Kidney glomerular epithelial cell (primary cell): ENCODE measurements at places on chromosomes 11 and 22.

DNA sequence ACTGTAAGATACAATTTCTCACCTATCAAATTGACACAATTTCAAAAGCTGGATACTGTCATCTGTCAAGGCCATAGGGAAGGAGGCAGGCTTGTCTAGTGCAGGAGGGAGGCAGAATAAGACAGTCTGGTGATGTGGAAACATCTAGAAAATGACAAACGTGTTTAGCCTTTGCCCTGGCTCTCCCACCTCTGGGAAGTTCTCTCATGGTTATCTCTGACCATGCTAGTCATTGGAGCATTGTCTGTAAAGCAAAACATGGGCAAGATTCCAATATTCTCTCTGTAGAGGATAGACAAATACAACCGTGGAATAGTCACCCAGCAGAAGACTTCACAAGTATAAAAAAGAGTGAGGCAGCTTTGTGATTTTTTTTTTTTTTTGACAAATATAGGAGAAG lies 9.1 kb upstream of the SERHL2 start:
- peak; percentile 85 for DNase-seq

DNA sequence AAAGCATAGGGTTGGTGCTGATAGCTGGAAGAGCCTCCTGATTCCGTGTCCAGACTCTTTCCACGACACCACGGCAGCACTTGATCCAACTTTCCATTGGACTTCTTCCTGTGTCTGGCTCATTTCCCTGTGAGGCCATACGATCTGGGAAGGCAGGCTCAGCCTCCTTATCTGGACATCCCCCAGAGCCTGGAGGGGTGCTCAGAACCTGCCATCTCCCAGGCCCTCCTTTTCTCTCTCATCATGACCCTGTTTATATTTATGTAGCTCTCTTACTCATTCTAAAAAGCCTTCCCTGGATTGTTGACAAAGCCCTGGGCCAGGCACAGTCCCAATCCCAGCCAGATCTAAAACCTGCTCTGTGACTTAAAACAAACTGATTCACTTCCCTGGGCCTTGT lies 7.8 kb upstream of the BCL9L start:
- no peak for DNase-seq

DNA sequence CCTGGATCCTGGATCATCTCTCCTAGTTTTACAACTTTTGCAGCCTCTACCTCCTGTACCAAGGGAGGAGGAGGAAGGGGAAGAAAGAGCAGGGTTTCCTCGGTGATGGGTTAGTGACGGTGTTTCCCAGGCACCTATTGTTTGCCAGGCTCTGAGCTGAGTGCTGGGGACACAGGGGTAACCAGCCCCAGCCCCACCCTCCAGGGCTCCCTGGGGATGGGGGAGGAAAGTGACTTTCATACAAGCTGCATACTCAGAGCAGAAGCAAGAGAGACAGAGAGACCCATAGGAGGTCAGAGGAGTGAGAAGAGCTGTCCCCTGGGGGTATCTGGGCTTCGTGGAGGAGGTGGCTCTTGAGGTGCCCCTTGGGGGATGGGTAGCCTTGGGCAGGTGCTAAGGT lies 89.4 kb upstream of the THY1 start:
- DNase-seq = no peak

DNA sequence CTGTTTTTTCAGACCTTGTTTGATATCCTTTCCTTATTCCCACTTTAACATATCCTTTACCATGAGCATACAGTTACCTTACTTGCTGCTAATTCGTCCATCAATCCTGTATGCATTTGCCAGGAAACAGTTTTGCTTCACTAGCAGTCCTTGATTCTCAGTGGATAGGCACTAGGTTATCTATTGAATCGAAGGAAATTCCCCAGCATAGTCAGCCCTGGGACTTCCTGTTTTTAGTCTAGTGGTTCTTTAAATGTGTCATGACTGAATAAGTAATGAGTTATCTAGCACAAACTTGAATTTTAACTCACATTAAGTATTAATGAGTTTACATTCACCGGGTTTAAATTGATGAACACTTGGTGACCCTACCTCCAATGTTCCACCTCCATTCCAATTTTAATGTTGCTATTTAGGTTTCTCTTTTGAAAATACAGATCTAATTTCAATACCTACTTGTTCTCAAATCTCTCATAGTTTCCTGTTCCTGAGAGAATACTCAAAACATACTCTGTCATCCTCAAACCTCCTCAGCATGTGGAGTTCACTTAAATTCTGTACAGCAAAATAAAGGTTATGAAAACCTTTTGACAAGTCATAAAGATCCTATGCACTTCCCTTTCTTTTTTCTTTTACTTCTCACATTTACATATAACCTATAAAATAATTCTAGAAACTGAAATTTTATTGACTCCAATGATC lies 1375.1 kb upstream of the TENM4 start:
- peak; percentile 33 for DNase-seq

DNA sequence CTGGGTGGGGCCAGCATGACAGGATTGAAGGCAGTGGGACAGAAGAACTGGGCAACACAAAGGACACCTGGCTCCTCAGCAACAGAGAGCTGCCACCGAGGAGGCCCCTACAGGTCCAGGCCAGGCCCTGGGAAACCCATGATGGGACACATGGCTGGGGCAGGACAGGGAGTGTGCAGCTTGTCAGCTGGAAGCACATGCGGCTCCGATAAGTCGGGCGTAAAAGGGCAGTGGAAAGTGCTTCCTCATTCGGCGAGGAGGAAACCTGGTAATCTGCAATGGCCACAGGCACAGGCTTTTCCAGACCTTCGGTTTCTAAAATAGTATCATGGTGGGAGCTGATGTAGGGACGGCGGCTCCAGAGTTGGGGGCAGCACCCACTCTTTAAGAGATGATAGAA lies 16.5 kb downstream of the GNAZ start:
- DNase-seq = no peak

DNA sequence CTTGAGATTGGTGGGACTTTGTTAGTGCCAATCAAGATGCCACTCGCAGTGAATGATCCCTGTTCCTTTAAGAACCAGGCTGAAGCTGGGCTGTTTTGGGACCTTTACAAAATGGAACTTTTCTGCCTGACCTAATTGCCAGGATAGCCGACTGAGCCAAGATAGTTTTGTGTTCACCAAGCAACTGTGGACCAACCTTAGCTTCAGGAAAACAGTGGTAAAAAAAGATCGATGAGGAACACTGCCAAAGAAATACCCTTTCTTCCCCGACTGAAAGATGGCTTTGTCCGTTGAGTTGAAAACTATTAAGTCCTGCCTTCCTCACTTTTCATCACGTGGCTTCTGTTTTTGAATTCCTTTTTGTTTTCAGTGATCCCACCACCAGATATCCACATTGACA lies 157.9 kb upstream of the SORL1-AS1 start:
- DNase-seq = no peak

DNA sequence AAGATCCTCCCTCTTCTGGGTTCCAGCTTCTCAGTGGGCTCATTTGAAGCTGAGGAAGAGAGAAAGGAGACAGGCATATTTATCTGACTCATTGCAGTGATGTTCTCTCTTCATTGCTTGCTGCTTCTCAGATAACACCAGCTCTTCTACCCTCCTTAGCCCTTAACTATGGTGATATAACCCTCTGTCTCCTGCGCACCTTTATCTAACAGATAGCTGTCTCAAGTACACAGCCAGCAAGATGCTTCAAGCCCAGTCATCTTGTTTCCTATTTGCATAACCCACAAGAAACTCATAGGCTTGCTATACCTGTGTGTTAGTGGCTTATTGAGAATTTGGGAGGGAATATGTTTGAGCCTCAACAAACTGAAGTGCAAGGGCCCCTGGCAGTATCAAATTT lies 12.6 kb downstream of the PRSS23 start:
- DNase-seq = no peak

GRCh38 chr11:34298871-34299270 lies 58.9 kb downstream of the ABTB2 start:
- DNase-seq = no peak

- no peak for DNase-seq
These were observed 7.3 kb downstream of the PANX2 start for GRCh38 chr22:50177537-50178470.

DNA sequence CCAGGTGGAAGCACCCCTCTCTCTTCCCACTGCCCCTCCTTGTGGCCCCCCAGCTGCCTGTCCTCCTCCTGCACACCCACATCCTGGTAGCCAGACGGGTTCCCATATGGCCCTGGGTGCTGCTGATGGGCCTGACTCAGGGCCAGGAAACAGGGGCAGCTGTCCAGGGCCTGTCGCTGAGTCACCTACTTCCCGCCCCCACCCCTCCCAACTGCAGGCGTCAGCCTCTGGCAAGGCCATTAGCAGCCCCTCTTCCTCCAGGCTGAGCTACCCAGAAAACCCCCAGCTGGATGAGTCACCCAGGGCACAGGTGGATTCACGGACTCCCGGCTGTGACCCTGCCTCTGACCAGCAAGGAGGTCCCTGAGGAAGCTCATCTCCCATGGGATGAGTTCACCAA lies 6.9 kb upstream of the GAL start:
- peak; percentile 25 for DNase-seq

DNA sequence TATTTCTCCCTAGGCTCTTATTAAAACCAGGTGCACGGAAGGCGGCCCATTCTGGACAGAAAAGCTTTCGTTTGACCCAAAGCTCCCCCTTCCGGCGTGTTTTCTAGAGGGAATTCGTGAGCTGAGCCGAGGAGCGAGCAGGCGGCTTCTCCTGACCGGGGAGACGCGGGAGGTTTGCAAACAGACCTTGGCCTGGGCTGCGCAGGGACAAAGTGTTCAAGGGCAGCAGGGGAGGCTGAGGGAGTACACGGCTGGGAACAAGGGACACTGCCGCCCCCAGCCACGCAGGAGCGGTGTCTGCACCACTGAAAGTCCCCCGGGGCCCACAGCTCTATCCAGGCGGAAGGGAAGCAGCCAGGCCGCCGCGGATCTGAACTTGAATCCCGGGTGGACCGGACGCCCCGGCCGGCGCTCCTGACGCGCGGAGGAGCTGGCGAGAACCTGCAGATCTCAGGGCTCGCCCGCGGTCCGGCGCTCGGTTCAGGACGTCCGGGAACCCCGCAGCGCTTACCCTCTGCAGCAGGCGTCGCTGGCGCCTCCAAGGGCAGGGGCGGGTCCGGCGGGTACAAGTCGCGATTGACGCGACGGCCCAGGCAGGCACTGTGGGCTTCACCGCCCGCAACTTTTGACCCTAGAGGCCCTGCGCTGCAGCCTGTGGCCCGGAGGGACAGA lies 101.9 kb downstream of the WT1 start:
- DNase-seq = no peak

DNA sequence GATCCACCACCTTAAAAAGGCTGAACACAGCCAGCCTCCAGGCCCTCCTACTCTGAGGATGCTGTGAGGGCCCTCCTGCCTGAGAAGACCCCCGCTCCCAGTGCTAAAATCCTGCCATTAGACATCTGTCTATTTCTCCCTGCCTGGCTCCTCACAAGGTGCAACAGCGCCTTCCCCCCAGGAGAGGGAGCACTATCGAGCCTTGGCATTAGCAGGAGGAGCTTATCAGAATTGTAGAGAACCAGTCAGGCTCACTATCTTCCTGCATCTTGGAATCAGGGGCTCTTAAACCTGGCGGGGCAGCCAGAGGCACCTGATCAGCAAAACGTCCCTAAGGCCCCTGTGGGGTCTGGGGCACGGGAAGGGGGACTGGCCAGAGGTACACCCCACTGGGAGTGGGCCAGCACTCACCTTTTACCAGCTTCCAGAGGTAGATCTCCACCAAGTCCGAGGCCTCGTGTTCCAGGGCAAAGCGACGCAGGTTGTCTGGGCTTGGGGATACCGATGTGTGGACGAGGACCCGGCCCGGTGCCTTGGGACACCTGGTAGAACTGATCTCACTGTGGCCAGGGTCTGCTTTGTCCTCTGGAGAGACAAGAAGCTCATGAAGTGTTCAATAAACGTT lies 28.7 kb downstream of the CHRDL2 start:
- peak; percentile 27 for DNase-seq

GRCh38 chr11:93662175-93662570 lies 691 bp downstream of the CEP295 start:
- no peak for DNase-seq

- DNase-seq = no peak
These were observed 14.8 kb upstream of the FAM168A start for GRCh38 chr11:73612601-73613140.

DNA sequence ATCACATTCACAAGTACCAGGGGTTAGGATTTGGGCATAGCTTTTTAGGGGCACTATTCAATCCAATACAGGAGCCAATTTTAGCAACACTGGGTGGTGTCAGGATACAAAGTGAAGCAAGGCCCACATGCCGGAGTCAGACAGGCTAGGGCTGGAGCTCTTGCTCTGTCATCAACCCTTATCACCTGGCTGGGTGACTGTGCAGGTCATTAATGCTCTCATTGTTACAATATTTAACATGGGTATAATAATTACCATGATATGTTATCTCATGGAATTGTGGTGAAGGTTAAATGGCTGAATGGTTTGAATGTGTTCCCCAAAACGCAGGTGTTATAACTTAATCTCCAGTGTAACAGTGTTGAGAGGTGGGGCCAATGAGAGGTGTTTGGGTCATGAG lies 143.3 kb upstream of the THY1 start:
- DNase-seq = no peak

GRCh38 chr11:31834237-31834636 lies 23.1 kb upstream of the PAX6 start:
- DNase-seq = no peak

DNA sequence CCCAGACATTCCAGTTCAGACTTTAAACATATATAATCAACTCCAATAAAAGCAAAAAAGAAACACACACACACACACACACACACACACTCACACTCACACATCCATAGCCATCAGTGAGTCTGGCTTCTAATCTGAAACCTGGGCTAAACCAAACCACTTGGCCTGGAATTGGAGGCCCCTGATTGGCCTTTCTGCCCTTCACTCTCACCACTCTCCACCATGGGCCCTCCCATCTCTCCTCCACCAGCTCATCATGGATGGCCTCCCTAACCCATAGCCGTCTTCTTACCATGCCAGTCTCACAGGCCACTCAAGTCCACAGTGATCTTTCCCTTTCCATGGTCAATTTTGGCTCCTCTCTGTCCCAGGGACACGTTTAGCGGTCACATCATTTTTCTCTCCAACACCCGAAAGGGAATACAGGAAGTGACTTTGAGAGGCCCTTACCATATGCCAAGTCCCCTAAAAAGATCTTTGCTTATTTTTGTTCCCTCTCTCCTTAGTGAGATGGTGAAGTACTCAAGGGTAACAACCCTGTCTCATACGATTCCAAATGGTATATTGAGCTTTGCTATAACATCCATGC lies 66.6 kb downstream of the ENDOD1 start:
- DNase-seq = no peak

- DNase-seq = no peak
These were observed 29.8 kb upstream of the CHRM4 start for GRCh38 chr11:46421257-46421880.

DNA sequence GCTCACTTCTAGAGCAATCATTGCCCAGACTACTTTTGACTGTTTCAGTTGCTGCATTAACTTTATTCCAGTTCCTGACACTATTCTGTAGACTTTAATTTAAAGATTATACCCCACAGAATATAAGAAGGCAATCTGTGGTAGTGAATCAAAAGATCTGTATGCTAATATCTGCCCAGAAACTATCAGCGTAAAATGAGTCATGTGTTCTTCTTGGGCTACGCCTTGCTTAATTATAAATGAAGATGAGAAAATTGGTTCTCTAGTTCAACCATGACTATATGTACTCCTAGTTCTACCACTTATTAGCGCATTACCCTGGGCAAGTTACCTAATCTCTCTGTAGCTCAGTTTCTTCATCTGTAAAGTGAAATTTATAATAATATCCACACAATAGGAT lies 128.5 kb downstream of the CWF19L2 start:
- DNase-seq = no peak
